ENCODE measurements at places on chromosomes 6 and 20.

DNA sequence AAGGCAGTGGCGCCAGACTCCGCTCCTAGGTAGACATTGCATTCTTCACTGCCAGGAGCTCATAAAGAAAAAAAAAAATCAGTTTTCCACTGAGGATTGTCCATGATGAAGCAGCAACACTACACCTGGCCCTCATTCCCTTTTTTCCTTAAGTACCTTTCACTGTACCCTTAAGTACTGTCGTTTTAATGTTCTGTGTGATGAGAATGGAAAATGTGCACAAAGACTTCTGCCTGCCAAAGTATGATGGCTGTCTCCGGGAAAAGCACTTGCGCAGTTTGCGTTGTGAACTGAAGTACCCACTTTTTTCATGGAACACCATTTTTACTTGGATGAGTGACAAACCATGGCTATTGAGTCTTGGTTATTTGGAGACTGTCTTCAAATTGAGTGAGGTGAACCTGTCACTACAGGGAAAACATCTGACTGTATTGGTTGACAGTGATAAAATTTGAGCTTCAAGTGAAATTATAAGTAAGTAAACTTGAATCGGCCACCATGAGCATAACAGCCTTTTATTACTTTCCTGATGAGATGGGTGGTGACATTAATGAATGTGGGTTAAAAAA, 104.8 kb downstream of the NCOA3 start:
- DNase-seq = no peak
- H3K27ac ChIP-seq = peak overlapping the region; percentile 14
- peaks cover 3% of the 10 kb centered on the region for H3K36me3 ChIP-seq
- no peaks in the 10 kb centered on the region for H3K27me3 ChIP-seq

DNA sequence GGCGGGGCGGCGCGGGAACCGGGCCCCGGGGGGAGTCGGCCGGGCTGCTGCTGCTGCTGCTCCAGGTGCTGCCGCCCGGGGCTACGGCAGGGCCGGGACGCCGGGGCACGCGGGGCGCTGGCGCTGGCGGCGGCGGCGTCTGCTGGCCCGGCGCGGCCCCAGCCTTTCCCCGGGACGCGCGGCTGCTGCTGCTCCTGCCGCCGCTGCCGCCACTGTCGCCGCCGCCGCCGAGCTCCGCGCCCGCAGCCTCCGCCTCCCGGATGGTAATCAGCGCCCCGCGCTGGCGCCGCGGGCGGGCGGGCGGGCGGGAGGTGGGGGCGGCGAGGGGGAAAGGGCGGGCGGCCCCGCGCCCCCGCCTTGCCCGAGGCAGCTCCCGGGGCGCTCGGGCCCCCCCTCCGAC, 306 bp downstream of the EBF4 start:
- H3K27ac ChIP-seq = no peak overlapping the region
- peaks cover 48% of the 10 kb centered on the region for H3K27me3 ChIP-seq
- H3K4me1 ChIP-seq = peaks cover 31% of the 10 kb centered on the region
- H3K4me3 ChIP-seq = no peak overlapping the region
- peaks cover 6% of the 10 kb centered on the region for H3K36me3 ChIP-seq
- DNase-seq = no peak

GRCh38 chr6:90720404-90720803, 133.5 kb upstream of the MAP3K7 start:
- DNase-seq = no peak
- no peaks in the 10 kb centered on the region for H3K36me3 ChIP-seq
- H3K4me1 ChIP-seq = no peaks in the 10 kb centered on the region
- no peak overlapping the region for H3K27ac ChIP-seq
- H3K4me3 ChIP-seq = no peak overlapping the region

DNA sequence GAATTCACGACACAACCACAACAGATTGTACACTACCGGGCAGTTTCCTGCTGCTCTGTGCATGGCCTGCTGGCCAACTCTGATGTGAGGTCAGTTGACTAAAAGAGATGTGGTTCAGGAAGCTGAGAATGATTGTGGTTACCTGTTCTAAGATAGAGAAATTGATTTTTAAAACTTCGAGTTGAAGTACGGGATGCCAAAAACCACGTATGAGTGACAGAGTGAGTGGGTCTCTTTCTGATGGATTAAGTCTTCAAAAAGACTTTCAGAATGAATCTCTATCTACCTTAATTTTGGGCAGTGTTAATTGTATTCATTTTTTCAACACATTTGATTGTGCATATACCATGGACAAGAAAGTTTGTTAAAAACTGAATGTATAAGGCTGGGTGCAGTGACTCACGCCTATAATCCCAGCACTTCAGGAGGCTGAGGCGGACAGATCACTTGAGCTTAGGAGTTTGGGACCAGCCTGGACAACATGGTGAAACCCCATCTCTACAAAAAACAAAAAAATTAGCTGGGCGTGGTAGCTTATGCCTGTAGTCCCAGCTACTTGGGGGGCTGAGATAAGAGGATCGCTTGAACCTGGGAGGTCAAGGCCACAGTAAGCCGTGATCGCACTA, 121.2 kb downstream of the SGK1 start:
- H3K4me1 ChIP-seq = no peaks in the 10 kb centered on the region
- H3K4me3 ChIP-seq = no peak overlapping the region
- H3K36me3 ChIP-seq = no peaks in the 10 kb centered on the region
- no peak overlapping the region for H3K27ac ChIP-seq
- DNase-seq = no peak

- no peaks in the 10 kb centered on the region for H3K36me3 ChIP-seq
- no peaks in the 10 kb centered on the region for H3K27me3 ChIP-seq
- DNase-seq = no peak
- H3K4me3 ChIP-seq = no peak overlapping the region
Measured at GRCh38 chr20:12049125-12049524, 131.4 kb downstream of the BTBD3 start.

DNA sequence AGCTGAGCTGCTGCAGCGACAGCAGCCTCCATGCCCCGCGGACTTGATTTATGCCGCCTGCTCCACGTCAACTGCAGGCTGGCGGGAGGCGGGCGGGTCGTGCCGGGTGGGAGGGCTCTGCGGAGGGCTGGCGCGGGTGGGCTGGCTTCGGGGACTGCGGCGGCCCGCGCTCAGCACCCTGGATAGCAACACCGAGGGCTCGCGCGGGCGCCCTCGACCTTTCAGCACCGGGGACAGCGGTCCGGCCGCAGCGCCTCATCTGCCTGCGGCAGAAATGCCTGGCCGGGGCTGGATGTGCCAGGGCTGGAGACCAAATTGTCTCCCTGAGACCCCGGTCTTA, 792 bp downstream of the SNAP25 start:
- H3K27me3 ChIP-seq = peaks cover 78% of the 10 kb centered on the region
- peak overlapping the region; percentile 58 for H3K4me3 ChIP-seq
- no peak overlapping the region for H3K27ac ChIP-seq

- H3K36me3 ChIP-seq = peaks cover 7% of the 10 kb centered on the region
- H3K27me3 ChIP-seq = peaks cover 24% of the 10 kb centered on the region
- DNase-seq = no peak
Measured at GRCh38 chr6:39926668-39927067, 7.6 kb downstream of the MOCS1 start.

GRCh38 chr6:49030251-49031020, 432.6 kb downstream of the MMUT start:
- no peaks in the 10 kb centered on the region for H3K36me3 ChIP-seq
- H3K27me3 ChIP-seq = no peaks in the 10 kb centered on the region
- no peaks in the 10 kb centered on the region for H3K4me1 ChIP-seq
- no peak overlapping the region for H3K4me3 ChIP-seq
- DNase-seq = no peak
- no peak overlapping the region for H3K27ac ChIP-seq

GRCh38 chr6:97841763-97842162, 558.7 kb upstream of the MMS22L start:
- H3K27ac ChIP-seq = no peak overlapping the region
- no peak overlapping the region for H3K4me3 ChIP-seq
- DNase-seq = no peak
- no peaks in the 10 kb centered on the region for H3K27me3 ChIP-seq
- H3K36me3 ChIP-seq = peaks cover 4% of the 10 kb centered on the region

GRCh38 chr6:169984181-169985120, 233.0 kb downstream of the ERMARD start:
- H3K27ac ChIP-seq = no peak overlapping the region
- H3K27me3 ChIP-seq = peaks cover 11% of the 10 kb centered on the region
- H3K4me3 ChIP-seq = no peak overlapping the region
- peaks cover 2% of the 10 kb centered on the region for H3K4me1 ChIP-seq
- no peak for DNase-seq
- no peaks in the 10 kb centered on the region for H3K36me3 ChIP-seq

DNA sequence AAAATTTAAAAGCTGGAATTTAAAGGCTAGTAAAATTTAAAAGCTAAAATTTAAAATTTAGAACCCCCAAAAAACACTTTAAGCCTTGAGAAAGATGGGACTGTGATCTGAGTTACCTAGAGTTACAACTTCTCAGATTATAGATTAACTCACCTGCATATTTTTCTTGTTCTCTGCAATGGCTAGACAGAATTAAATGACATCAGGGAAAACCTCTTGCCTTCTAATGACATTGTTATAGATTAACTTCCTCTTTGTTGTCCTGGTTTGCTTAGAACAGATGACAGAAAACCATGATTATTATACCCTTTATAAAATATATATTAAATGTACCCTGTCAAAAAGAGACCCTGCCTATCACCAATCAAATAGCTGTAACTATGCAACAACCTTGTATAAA, 56.4 kb downstream of the TRDN start:
- H3K4me1 ChIP-seq = no peaks in the 10 kb centered on the region
- no peak overlapping the region for H3K27ac ChIP-seq
- H3K27me3 ChIP-seq = no peaks in the 10 kb centered on the region
- no peak for DNase-seq

DNA sequence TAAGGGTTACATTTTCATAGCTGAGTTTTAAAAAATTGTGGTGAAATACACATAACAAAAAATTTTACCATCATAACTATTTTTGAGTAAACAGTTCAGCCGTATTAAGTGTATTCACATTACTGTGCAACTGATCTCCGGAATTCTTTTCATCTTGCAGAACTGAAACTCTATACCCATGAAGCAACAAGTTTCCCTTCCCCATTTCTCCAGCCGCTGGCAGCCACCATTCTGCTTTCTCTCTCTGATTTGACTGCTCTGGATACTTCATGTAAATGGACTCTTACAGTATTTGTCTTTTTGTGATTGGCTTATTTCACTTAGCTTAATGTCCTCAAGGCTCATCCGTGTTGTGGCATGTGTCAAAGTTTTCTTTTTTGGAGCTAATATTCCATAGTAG, 341.6 kb downstream of the QKI start:
- peaks cover 24% of the 10 kb centered on the region for H3K27me3 ChIP-seq
- H3K27ac ChIP-seq = no peak overlapping the region
- no peaks in the 10 kb centered on the region for H3K36me3 ChIP-seq
- H3K4me1 ChIP-seq = peaks cover 5% of the 10 kb centered on the region

DNA sequence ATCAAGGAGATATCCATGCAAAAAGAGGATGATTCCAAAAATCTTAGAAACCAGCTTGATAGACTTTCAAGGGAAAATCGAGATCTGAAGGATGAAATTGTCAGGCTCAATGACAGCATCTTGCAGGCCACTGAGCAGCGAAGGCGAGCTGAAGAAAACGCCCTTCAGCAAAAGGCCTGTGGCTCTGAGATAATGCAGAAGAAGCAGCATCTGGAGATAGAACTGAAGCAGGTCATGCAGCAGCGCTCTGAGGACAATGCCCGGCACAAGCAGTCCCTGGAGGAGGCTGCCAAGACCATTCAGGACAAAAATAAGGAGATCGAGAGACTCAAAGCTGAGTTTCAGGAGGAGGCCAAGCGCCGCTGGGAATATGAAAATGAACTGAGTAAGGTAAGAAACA, 10.1 kb upstream of the SNRNP48 start:
- no peak overlapping the region for H3K4me3 ChIP-seq
- H3K36me3 ChIP-seq = no peaks in the 10 kb centered on the region
- H3K27ac ChIP-seq = no peak overlapping the region
- DNase-seq = no peak
- H3K4me1 ChIP-seq = no peaks in the 10 kb centered on the region
- H3K27me3 ChIP-seq = peaks cover 41% of the 10 kb centered on the region

DNA sequence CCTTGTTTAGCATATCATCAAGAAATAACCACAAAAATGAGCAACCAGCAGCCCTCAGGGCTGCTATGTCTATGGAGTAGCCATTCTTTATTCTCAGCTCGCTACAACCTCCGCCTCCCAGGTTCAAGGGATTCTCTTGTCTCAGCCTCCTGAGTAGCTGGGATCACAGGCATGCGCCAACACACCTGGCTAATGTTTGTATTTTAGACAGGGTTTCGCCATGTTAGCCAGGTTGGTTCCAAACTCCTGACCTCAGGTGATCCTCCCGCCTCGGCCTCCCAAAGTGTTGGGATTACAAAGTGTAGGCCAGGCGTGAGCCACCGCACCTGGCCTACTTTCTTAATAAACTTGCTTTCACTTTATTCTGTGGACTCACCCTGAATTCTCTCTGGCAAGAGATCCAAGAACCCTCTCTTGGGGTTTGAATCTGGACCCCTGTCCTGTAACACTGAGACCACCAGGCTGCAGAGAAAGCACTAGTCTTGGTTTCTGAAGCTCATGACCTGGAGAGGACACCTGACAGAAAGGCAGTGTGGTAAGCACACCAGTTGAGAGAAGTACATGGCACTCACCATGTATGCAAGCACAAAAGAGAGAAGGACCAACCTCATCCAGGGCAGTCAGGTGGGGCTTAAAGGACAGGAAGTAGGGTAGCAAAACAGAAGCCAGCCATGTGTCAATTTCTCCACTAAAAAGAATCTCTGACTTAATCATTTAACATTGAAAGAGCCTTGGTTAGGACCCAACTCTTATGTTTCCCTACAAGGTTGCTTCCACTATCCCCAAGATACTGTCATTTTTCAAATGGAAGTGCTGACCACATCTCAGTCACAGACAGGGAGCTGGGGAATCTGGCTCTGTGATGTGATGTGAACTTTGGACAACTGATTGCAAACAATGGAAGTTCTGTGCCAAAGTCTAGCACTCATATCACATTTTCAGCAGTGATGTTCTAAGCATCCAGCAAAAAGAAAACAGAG, 97.4 kb upstream of the DST start:
- no peak overlapping the region for H3K27ac ChIP-seq
- H3K4me1 ChIP-seq = no peaks in the 10 kb centered on the region
- H3K4me3 ChIP-seq = no peak overlapping the region
- H3K27me3 ChIP-seq = no peaks in the 10 kb centered on the region
- peaks cover 3% of the 10 kb centered on the region for H3K36me3 ChIP-seq

DNA sequence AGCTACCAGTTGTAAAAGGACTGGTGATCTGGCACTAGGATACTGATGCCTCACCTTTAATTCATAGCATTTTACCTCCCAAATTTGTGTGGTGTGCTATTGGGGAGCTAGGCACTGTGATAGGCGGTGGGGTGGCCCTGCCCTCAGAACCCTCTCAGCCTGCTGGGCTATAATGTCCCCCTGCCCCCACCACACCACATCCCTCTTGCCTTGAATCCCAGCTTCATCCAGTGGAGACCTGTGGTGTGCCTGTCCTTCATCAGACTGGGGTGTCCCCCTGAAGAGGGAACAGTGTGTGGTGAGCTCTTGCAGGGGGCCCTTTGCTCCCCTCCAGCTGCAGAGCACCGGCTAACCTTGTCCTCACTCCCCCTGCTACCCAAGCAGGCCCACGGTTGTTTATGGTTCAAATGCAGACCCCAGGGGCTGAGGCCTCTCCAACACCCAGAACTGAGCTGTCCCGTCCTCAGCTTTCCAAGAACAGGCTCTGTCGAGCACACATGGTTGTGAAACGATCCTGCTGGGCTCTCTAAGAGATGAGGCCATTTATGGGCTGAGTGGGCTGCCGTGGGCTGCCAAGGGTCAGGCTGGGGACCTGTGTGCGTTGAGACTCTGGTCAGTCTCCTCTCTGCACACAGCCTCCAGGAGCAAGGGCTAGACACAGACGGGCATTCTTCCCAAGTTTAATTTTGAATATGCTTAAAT, 26.9 kb upstream of the VEGFA start:
- no peaks in the 10 kb centered on the region for H3K4me1 ChIP-seq
- no peak overlapping the region for H3K27ac ChIP-seq
- no peak overlapping the region for H3K4me3 ChIP-seq
- H3K36me3 ChIP-seq = no peaks in the 10 kb centered on the region

- no peak for DNase-seq
- H3K36me3 ChIP-seq = no peaks in the 10 kb centered on the region
- H3K27me3 ChIP-seq = peaks cover 12% of the 10 kb centered on the region
- H3K4me1 ChIP-seq = no peaks in the 10 kb centered on the region
Measured at GRCh38 chr20:53517146-53517545, 76.5 kb downstream of the ZNF217 start.

Data from central memory CD8-positive, alpha-beta T cell (primary cell).